Activated T-cell treated with anti-CD3 and anti-CD28 coated beads, Interleukin-2, amount 50 U/mL, for 4 hours (primary cell): ENCODE measurements at places on chromosomes 13 and 19. TPM values are rescaled to one million over a fixed set of nuclear protein-coding genes. Genes with fewer than 3 reads are reported as not detected.

DNA sequence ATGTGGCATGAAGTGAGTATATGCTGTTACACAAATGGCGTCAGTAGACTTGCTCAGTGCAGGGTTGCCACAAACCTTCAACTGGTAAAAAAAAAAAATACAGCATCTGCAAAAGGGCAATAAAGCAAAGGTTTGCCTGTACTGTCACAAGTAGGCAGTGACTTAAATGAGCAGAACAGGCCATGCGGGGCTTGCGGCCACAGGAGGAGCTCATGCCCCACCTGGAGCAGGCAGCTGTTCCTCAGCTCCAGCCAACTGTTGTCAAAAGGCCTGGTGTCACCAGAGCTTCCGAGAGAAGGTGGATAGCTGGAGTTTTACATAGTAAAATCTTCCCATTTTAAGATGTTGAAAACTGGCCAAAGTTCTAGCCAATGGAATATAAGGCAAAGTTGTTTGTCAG is 7.7 kb downstream of the ATP7B start:
- DNase-seq = no peak

DNA sequence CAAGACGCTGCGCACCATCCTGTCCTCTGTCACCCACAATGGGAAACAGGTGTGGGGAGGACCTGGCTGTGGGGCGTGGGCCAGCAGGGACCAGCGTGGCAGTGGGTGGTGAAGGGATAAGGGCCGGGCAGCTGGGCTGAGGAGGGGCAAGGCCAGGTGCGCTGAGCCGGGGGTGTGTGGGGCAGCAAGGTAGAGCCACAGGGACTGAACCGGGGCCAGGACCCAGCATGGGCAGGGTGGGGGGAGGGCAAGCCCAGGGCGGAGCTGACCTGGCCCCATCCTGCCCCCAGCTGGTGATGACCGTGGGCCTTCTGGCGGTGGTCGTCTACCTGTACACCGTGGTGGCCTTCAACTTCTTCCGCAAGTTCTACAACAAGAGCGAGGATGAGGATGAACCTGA is 37.7 kb downstream of the MAP4K1 start:
- DNase-seq = no peak

DNA sequence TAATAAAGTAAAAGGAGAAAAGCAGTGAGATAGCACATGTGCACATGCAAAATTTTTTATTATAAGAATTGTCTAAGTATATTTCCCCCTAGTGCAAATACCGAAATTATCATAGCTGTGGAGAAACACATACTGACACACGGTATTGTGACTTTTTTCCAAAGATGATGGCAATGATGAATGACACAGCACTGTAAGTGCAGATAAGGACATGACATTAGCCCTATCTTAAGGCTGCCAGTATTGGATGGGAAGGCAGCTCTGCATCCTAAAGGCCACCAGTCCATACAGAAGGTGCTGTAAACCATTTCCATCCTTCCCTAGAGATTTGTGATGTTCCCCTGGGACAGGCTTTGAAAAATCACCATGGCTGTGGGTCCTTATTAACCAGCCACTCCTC is 11.5 kb upstream of the MICU2 start:
- DNase-seq = no peak

Gene SPACA4
- not detected for total RNA-seq

Gene PCDH20
- total RNA-seq = not detected

DNA sequence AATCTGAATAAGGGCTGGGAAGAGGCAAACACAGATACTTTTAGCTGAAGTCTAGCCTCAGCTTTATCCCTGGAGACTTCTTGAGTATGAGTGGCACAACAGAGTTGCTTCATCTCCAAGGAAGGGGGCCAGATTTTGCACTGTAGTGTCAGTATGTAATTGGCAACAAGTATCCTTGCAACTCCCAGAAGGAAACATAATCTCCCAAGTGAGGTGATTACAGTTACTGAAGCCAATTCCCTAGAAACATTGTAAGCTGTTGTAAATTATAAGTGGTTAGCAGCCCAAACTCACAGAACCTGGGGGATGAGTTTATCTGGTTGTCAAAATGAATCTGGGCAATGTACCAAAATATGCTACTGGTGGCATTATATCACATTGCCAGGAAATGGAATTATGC is 2065.7 kb upstream of the PCDH20 start:
- no peak for DNase-seq

GRCh38 chr13:61830475-61830874 is 414.8 kb upstream of the PCDH20 start:
- DNase-seq = no peak
